ENCODE measurements at places on chromosomes 13 and 19.

DNA sequence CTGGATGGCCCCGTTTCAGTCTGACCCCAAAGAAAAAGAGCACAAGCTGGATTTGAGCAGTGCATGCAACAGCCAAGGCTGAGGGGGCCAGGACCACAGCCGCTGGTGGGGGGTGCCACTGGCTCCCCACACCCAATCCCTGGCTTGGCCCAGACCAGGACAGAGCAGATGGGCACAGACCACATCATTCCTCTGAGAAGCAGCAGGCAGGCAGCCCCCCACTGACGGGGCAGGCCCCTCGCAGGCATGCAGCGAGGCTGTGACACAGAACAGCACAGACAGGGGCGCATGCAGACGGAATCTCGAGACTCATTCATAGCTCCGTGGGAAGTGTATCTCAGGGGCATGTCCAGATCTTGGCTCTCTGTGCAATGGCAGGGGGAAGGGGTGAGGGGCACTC, 74.9 kb downstream of the IER2 start:
- no peak for DNase-seq

DNA sequence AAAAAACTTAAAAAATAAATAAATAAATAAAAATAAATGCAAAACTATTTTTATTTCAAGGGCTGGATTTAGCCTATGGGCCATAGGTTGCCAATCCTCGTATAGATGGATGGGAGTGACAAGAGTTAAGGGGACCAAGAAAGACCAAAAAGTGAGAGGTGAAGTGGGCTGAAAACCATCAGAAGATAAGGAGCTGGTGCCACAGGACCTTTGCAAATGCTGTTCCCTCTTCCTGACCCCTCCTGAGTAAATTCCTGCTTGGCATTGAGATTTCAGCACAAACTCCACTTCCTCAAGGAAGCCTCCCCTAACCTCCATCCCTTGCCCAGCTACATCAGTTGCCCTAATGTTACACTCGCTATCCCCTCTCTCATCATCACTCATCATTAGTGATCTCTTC, 11.0 kb downstream of the OR1I1 start:
- no peak for DNase-seq

DNA sequence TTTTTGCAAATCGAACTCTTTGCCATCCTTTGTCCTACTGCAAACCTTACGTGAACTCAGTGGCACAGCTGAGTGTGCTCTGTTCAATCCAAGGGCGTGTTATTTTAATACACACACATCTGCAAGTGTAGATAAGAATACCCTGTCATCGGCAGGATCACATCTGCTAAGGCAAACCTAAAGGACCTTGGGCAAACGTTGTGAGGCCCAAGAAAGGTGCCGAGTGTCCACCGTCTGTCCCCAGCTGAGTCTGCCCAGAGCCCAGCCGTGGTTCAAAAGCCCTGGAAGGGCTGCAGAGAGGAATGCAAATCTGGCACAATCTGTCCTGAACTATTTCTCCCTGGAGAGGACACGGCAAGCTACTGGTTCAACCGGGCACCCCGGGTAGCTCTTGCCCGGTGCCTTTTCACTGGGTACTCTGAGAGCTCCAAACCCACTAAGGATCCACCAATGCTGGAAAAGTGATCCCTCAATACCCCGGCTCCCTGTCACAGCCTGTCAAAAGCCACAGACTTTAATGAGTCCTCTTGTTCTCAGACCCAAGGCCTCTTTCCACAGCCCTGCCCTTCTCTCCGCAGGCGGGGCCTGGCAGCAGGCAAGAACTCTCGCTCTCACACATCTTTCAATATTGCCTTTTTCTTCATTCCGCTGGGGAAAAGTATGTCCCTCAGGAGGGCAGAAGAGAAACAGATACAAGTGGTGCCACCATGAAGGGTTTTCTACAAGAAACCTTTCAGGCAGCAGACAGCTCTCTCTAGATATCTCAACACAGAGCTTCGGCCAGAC, 17.0 kb downstream of the SLC7A1 start:
- no peak for DNase-seq

GRCh38 chr19:43777163-43777695, 3.5 kb downstream of the KCNN4 start:
- DNase-seq = peak; percentile 62

DNA sequence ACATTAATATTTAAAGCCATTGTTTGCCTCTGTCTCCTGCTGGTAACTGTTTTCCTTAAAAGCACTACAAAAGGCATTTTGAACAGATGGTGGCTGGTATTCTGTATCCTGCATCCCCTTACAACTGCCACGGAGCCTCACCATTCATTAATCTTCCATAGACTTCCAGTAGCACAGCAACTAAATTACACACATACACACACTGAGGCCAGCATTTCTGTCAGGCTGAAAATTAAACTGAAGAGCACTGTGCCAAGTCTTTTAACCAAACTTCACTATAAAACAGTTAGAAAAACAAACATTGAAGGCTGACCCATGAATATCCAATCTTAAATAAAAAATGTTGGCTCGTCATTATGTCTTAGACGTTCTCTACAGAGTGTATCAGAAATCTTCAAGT, 697.8 kb downstream of the DACH1 start:
- DNase-seq = no peak

- no peak for DNase-seq
Observed at GRCh38 chr13:113792886-113793717, 34.1 kb downstream of the TMEM255B start.

DNA sequence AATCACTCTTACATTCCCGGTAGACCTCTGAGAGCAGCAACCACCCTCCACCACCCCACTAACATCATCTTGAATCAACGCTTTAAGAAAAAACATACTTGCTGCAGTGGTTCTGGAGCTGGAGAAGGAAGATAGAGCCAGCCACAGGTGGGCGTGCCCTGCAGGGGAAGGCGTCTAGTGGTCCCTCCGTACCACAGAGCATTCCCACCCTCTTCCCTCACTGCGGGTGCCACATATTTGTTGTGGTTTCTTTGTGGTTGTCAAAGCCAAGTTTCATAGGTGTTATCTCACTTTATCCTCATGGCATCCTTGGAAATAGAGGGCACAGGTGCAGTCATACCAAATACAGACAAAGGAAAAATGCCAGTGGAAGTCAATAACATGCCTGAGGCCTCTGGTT, 22.2 kb downstream of the COL4A2 start:
- no peak for DNase-seq

DNA sequence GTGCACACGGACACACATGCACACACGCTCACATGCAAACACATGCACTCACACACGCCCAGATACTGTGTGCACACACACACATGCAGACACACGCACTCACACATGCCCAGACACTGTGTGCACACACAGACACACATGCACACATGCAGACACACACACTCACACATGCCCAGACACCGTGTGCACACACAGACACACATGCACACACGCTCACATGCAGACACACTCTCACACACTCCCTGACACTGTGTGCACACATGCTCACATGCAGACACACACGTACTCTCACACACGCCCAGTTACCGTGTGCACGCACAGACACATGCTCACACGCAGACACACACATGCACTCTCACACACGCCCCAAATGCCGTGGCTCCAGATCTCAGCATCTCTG, 137.2 kb upstream of the MCF2L start:
- DNase-seq = no peak

DNA sequence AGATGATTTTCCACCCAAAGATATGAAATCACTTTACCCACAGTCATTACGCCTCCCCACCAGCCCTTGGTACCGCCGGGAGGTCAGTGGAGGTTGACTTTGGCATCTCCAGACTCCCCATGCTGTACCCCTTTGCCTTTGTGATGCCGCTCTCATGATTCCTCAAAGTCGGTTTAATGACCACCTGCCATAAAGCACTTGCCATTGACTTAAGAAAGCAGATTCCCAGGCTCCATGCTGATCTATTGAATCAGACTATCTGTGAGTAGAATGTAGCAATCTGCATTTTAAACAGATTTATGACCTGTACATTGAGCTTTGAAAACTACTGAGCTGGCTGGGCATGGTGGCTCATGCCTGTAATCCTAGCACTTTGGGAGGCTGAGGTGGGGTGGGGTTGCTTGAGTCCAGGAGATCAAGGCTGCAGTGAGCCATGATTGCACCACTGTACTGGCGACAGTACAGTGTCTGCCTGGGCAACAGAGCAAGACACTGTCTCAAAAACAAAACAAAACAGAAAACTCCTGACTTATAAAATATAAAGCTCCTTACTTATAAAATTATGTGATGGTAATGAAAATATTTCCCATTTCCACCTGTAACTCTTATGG, 235.2 kb downstream of the KLF5 start:
- no peak for DNase-seq

GRCh38 chr19:1875646-1876495, 9.4 kb downstream of the ABHD17A start:
- DNase-seq = peak; percentile 94

- DNase-seq = no peak
Observed at GRCh38 chr13:71939186-71939585, 72.2 kb upstream of the DACH1 start.

DNA sequence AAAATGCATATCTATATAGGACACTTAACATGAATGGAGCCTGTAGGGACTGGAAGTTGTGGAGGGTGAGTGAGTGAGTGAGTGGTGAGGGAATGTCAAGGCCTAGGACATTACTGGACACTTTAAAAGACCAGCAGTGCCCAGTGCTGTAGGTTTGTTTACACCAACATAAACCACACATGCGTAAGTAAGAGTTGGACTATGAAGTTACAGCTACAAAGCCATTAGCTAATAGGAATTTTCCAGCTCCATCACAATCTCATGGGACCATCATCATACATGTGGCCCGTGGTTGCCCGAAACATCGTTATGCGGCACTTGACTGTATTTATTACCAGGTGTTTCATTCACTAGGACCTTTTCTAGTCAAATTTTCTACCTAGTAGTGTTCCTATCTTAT, 49.2 kb downstream of the LATS2 start:
- no peak for DNase-seq

GRCh38 chr13:21889651-21890050, 218.8 kb downstream of the FGF9 start:
- DNase-seq = no peak

DNA sequence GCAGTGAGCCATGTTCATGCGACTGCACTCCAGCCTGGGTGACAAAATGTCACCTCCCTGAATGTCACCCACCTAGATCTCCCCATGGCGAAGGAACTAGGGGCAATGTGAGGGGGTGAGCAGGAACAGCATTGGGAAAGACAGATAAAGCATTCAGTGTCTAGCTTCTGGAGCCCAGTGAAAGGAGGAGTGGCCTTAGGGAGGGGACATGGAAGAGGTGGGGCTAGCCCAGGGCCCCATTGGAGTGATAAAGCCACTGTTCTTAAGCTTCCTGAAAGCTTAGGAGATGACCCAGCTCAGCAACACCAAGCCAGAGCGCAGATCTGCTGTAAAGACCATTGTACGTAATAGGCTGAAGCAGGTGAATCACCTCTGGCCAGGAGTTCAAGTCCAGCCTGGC, 13.0 kb upstream of the KCNN1 start:
- no peak for DNase-seq

DNA sequence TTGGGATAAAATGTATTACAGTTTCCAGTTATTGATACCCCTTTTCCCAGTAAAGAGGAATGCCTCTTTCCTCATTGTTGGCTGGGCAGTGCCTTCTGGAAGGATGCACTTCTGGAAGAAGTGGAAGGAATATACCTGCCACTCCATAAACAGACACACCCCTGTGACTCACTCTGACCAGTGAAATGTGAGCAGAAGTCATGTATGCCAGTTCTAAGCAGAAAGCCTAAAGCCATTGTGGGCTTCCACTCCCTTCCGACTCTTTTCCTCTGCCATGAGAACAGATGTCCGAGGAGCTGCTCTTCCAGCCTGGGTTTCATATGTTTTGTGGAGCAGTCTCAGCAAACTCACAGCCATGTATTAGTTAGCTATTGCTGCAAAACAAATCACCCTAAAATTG, 166.1 kb upstream of the SERP2 start:
- DNase-seq = no peak

- DNase-seq = no peak
Observed at GRCh38 chr19:29531458-29532025, 5.7 kb downstream of the VSTM2B start.

- DNase-seq = no peak
Observed at GRCh38 chr13:113552786-113553434, 31.6 kb upstream of the TFDP1 start.

GRCh38 chr19:16890461-16891184, 1.8 kb downstream of the F2RL3 start:
- DNase-seq = no peak

DNA sequence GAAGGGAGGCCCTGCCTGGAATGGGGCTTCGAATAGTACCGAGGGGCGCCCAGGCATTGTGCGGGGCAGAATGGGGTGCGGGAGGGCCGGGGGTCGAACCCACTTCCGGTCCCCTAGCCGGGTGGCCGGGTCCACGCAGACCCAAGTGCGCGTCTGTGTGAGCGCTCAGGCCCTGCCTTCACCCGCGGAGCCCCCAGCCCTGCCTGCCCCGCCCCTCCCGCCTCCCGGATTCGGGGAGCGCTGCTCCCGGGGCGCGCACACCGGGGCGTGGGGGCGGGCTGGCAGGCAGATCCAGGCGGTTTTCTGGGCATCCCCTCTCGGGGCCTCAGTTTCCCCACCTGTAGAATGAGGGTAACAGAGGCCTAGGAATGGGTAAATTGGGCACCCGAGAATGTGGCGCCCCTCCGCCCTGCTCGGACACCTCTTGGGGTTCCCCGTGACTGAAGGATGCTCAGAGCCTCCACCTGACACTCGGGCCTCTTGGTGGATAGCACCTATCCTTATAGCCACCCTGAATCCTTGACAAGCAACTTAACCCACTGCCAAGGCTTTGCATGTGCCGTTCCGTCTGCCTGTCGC, 682 bp downstream of the PIK3R2 start:
- peak; percentile 58 for DNase-seq

- DNase-seq = no peak
Observed at GRCh38 chr13:73450583-73450982, 391.8 kb downstream of the KLF5 start.

DNA sequence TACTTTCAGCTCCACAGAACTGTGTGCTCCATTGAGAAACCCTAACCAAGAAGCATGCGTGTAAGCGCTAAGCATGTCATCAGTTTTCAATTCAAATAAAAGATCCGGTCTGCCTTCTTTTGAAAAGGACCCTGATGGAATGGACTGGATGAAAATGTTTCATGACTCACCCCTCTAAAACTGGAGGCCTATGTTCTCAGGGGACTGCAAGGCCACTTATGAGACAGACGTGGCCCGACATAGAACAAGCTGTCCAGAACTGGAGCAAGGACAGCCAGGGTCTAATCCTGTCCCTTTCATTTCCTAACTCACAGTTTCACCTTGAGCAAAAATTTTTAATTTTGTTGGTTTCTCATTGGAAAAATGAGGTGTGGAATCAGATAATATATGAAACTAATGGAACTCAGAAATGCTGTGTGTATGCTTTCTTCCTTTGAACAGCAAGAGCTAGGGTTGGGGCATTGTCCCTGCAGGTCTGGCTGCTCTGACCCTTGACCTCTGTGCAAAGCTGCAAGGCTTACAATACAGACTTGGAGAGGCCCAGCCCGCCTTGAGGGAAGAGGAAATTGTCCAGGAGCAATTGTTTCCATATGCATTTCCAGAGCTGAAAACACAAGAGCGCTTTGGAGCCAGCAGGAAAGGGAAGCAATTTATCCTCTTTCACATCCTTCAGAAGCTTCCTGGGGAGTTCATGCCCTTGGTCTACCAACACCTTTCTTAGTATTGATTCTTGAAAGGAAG, 553.4 kb upstream of the KLF12 start:
- DNase-seq = no peak

GRCh38 chr13:60482012-60482411, 85.0 kb downstream of the TDRD3 start:
- DNase-seq = no peak

Data from GM20000 (cell line).